ENCODE measurements at places on chromosomes 5 and 9. TPM values are rescaled to one million over a fixed set of nuclear protein-coding genes. Genes with fewer than 3 reads are reported as not detected.

INSL4 gene
- total RNA-seq: not detected

CATSPER3 gene
- 0.82 TPM for total RNA-seq

FAM169A gene
- 75.4 TPM for total RNA-seq

PLGRKT gene
- 23.2 TPM for total RNA-seq

TYRP1 gene
- 2.4 TPM for total RNA-seq

GPRIN1 gene
- total RNA-seq: 101 TPM

KIF20A gene
- total RNA-seq: 4.1 TPM

TMEM171 gene
- 0.41 TPM for total RNA-seq

LAMC3 gene
- 2.4 TPM for total RNA-seq

DNA sequence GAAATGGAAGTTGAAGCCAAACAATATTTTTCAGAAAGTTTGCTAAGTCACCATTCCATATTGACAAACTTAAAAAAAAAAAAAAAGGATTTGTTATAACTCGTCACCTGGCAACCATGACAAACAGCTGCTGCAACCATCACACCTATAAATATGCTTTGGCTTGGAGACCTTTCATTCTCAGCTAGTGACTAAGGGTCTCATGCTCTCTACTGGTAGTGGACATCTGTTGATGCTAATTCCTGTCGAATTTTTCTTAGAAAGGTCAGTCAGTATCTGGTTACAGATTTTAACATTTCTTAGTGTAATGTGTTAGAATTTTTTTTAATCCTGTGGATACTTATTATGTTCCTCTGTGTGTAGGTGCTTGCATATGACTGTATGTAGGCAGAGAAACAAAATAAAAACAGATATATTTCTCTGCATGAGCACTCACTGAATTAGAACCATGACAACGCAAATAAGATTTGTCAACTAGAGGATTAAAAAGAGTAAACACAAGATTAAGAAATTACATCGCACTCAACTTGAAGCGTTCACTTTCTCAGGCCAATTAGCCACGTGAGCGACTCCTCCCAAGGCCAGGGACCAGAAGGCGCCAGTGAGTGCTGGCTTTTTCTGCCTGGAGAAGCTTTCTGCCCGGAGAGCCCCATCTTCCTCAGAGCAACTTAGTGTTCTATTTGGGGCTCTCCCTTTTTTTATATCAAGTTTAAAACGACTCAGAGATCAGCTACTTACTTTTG lies 27.0 kb upstream of the ZNF622 start:
- no peak for DNase-seq

- no peak for DNase-seq
These were observed 10.4 kb downstream of the UBE2D2 start for GRCh38 chr5:139571543-139571942.

DNA sequence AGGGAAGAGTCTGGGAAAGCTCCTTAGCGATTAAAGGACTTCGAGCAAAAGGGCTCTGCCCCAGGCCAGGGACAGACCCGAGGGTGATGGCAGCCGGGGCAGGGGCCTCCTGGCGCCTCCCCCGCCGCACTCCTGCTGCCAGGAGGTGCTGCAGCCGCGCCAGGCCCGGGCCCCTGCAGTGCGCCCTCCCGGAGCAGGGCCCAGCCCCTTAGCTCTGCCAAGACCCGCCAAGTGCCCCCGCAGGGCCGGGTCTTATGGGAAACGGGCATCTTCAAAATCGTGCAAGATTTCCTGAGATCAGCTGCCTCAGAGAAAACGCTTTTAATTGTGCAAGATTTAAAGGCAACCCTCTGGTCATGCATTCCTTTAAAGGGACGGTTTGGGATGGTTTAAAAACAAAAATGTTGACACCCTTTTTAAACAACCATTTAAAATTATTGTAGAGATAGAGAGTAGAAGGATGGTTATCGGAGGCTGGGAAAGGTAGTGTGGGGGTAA lies 52.4 kb downstream of the CDC14B start:
- no peak for DNase-seq

GRCh38 chr9:111034898-111035539 lies 3.3 kb downstream of the LPAR1 start:
- DNase-seq: no peak

- DNase-seq: no peak
These were observed 509.8 kb downstream of the CCDC171 start for GRCh38 chr9:16062542-16063240.

GRCh38 chr5:1827886-1828397 lies 26.7 kb downstream of the NDUFS6 start:
- DNase-seq: no peak

DNA sequence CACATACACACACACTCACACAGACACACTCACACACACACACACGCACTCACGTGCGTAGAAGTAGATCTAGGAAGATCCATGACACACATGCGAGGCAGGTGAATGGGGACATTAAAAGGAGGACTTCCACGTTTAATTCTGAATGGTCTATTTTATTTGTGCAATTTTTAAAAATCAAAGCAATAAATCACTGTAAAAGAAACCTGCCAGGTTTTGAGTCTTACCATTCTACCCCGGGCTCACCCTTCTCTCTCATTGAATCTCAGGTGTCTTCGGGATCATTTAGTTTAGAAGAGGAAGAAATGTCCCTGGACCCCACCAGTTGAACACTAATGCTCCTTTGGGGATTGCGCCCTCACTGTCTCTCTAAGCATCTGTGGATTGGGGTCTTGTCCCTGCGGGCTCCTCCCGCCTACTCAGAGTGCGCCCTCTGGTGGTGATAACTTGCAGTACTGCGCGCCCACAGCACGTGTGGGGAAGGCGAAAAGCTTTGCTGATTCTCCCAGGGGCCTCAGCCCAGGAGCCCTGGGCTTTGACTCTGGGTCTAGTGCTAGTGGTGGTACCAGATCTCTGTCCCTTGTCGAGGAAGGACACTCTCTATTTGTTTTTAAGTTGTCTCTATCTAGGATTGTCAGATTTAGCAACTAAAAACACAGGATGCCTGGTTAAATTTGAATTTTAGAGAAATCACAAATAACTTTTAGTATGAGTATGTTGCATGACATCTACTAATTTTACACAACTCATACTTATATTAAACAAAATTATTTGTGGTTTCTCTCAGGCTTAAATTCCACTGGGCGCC lies 34.8 kb downstream of the BOD1 start:
- no peak for DNase-seq

GRCh38 chr9:135289081-135289491 lies 190.5 kb upstream of the PPP1R26 start:
- DNase-seq: no peak

GRCh38 chr5:57166276-57166675 lies 7.6 kb upstream of the GPBP1 start:
- DNase-seq: no peak

DNA sequence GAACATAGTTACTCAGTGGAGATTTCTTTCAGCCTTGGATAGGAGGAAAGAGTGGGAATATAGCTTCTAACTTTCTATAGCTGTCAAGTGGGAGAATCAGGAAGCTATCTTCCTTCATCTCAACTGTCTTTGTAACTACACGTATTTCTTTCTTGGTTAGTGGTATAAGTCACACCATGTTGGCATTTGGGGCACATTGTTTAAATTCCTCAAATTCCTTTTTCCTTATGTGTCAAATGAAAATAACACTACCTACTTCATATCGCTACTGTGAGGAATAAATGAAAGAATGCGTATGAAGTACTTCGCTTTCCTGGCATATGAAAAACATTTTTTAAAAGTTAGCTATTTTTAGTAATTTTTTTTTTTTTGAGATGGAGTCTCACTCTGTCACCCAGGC lies 1082.5 kb upstream of the WWC1 start:
- DNase-seq: no peak

- DNase-seq: peak; percentile 48
These were observed 12.6 kb upstream of the TCF7 start for GRCh38 chr5:134101686-134102439.

DNA sequence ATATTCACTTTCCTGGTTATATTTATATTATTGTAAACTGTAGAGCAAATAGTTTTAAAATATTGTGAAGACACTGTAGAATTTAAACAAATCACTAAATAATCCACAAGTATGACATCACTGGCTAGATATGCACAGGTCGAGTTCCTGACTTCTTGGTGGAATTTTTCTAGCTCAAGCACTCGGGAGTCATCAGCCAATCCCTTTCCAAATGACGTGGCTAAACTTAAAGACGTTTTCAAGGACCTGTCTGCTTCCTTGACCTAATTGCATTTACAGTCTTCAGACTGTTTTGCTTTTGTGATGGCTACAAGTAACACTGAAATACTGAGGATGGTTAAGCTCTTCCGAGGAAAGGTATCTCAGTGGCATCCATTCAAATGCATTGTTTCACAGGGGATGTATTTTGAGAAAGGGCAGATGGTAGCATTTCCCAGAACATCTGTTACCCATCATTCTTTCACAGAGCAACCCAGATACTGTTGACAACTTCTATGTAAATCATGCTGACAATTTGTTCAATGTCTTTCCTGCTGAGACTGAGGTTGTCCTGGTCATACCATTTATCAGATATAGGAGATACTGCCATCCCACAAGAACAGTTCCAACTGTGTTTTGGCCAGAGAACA lies 262.8 kb downstream of the CDH10 start:
- DNase-seq: no peak

DNA sequence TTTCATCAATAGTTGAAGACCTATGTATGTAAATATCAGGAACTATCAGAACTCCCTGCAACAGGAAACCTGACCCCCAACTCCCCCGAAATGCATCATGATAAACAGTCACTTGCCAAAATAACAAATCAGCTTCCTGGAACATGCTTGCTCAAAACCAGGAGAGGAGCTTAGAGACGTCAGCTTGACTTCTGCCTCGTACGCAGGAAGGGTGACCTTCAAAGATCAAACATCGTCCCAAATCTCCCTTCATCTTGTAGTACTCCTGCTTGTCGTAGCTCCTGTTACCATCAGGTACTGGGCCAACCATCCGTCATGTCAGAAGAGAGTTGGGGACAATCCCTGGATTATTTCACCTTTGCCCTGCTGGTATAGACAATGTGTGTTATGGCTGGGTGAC lies 396.1 kb downstream of the GADD45G start:
- no peak for DNase-seq

DNA sequence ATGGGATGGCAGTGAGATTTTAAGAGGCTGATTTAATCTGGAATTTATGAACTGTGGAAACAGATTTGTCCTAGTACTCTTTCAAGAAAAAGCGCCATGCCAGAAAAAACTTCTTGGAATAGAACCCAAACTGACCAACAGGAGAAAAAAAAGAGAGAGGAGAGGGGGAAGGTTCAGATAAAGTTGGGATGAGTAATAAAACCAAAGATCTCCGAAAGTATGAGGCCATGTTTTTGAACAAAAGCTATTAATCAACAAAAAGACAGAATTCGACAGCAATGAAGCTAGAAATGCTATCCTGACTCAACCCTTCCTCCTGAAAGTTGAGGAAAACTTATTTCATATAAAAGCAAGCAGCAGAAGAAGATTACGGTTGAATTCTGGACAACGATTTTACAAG lies 135.5 kb downstream of the CEMIP2 start:
- DNase-seq: no peak

GRCh38 chr5:157668356-157668755 lies 3.0 kb upstream of the C5orf52 start:
- DNase-seq: no peak

DNA sequence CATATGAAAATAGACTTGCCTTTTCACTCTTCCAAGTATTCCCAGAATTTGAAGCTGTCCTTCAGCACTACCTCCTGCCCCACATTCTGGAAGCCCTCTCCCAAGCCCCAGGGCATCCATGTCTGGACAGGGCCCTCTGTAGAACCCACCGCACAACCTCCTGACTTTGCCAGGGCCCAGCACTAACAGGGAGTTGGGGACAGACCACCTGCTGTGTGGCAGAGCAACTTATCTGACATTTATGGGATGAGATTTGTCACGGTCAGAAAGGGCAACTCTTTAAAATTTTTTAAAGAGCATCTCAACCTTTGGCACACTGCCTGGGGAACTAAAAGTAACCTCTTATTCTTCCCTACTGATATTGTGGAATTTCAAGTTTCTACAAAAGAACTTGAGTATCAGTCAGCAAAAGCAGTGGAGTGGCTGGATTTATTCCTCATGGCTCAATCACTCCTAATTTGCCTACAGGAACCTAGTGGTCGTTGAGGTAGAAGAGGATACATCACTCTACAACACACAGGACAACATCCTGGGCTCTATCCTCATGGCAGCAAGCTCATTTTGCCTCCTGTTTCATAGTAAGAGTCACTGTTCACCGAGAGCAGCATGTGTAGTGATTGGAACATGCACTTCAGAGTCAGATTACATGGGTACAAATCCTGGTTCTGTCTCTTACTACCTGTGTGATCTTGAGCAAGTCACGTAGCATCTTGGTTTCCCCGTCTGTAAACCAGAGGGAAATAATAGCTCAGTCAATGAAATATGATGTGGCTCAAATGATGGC lies 285.3 kb downstream of the ENC1 start:
- no peak for DNase-seq

GRCh38 chr5:29213475-29213874 lies 1980.0 kb upstream of the CDH6 start:
- DNase-seq: no peak

- DNase-seq: no peak
These were observed 198.6 kb downstream of the MSX2 start for GRCh38 chr5:174922955-174923354.

GRCh38 chr9:116101516-116101915 lies 52.1 kb upstream of the PAPPA start:
- no peak for DNase-seq

GRCh38 chr5:125376059-125376641 lies 629.7 kb upstream of the ZNF608 start:
- DNase-seq: no peak

DNA sequence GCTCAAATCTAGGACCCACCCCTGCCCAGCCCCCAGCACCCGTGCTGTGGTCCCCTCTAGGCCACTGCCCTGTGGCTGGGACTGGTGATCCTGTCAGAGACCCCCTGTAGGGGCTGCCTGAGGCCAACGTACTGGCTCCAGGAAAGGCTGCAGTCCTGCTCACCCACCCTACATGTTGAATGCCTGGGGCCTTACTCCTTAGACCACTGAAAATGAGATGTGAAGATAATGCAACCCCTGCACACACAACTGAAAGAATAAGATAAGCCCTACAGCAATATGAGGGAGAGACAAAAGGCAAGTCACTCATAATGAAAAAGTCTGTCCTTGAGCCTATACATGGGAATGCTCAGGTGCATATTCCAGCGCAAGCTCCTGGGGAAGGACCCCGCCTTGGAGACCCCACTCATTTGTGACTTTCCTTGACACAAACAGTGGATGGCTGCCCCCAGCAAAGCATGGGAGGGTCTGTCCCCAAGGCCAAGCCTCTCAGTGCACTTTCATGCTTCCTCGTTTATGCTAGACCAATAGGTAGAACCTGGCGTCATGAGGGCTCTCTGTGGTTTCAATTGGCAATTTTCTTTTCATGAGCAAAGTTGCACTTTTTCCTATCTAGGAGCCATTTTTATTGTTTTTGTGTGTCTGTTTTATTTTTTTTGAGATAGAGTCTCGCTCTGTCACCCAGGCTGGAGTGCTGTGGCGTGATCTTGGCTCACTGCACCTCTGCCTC lies 12.5 kb upstream of the WNK2 start:
- DNase-seq: no peak

DNA sequence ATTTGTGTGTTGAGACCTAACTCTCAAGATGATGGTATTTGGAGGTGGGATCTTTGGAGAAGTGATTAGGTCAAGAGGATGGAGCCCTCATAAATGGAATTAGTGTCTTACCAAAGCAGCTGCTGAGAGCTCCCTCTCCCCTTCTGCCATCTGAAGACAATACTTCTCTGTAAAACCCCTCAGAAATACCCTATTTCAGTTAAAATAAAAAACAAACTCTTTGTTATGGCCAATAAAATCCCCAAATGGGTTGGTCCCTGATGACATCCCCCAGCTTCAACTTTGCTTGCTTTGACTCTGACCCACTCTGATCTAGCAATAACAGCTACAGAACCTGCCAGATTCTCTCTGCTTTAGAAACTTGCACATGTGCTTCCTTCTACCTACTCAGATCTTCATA lies 100.9 kb downstream of the SNCAIP start:
- DNase-seq: no peak
